ENCODE measurements at places on chromosomes 6 and 20.
A peak's percentile ranks its signal among the peaks of the same experiment; 100 is the strongest.

DNA sequence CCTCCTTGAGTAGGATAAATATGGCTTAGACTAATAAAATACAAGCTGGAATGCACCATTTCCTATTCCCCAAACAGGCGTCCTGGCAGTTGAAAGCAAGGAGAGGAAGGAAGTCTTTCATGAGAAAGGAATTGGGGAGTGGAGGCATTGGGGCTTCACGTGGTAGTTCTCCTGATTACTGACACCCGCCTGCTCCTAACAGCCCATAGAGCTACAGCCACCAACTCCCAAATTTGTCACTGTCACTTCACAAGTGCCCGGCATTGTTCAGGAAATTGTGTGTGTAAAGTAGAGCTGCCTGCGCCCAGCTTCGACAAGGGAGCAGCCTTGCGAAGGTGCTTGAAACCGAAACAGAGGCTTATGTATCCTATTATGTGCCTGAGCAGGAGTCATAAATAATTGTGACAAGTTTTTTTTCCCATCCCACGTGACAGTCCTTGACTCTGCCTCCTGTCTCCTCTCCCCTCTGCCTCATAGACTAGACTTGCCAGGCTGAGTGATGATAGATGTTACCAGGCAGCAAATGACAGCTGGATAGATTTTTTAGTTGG lies 301.7 kb upstream of the ZFP64 start:
- DNase-seq: no peak

DNA sequence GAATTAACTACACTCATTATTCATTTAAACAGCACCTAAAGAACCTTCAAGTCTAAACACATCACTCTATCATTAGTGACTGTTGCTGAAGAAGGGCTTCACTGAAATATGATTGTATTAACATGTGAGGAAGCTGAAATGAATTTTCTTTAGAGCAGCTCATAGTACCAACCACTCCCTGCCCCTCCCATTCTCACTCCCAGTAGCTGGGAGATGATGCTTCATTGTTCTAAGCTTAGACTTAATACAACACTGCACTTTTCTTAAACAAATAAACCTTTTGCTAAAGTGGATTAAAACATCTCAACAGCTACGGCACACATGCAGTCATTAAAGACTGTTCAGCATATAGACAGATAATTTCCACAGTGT lies 63.1 kb downstream of the ATXN1 start:
- DNase-seq: no peak

- no peak for DNase-seq
These were observed 117.5 kb downstream of the ZMYND8 start for GRCh38 chr20:47238780-47239718.

DNA sequence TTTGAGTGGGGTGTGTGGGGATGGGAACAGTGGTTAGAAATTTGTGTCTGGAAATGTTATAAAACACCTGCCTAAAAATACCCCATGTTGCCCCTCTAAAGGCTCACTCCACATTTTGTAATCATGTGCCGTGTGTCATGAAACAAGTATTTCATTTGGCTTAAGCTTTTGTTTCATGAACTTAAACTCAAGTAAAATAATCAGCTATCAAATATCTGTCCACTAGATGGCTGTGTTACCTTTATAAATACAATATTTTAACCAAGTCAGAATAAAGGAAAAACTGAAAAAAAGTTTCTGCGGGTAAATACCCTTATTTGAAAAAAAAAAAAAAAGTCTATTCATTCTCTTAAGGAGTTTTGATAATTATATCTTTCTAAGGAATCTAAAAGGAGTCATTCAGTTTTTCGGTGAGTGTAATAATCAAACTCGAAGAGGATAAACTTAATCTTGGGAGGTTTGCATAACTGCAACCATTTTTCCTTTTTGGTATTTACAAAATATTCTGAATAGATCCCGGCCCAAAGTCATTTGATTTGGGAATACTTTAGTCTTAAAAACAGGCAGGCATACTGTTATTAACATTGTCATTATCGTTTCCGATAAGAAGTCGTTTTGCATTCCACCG lies 29.9 kb upstream of the MTRF1L start:
- no peak for DNase-seq

DNA sequence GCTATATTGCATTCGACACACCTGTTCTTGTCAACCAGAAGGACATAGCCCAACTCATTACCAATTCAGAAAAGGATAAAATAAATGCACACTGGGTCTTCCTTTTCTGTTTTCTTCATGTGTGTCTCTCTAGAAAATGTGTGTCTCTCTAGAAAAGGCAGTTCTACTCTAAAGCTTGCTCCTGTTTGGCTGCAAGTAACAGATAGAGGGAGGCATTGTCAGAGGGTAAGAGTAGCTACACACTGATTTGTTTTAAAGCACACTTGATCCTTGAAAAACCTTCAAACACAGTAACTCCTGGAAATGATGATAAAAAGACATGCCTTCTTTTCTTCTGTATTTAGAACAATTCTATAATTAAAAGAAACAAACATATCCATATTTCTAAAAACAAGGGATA lies 21.3 kb downstream of the GRM1 start:
- DNase-seq: no peak

GRCh38 chr6:106972500-106972899 lies 2.0 kb downstream of the CD24 start:
- no peak for DNase-seq

GRCh38 chr20:60868316-60868891 lies 383.7 kb upstream of the CDH4 start:
- no peak for DNase-seq

- DNase-seq: peak; percentile 84
These were observed at the start of gene OGFRL1 for GRCh38 chr6:71288228-71289038. OGFRL1 (plus strand) TSS chr6:71288811; CDS start chr6:71288937, 126 bp downstream.

DNA sequence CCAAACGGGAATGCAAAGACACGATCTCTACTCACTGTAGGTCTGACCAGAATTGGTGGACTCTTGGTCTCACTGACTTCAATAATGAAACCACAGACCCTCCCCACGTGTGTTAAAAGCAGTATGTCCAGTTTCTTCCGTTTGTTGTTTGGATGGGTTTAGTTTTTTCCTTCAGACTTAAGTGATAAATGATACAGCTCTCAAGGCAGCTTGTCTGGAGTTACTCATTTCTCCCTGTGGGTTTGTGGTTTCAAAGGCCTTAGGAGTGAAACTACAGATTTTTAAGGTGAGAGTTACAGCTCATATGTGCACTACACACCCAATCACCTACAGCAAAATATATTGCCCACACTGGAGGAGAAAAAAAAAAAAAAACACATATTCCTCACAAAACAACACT lies 86.7 kb upstream of the STMND1 start:
- no peak for DNase-seq

- DNase-seq: no peak
These were observed 53.6 kb downstream of the CDC40 start for GRCh38 chr6:110233770-110234374.

DNA sequence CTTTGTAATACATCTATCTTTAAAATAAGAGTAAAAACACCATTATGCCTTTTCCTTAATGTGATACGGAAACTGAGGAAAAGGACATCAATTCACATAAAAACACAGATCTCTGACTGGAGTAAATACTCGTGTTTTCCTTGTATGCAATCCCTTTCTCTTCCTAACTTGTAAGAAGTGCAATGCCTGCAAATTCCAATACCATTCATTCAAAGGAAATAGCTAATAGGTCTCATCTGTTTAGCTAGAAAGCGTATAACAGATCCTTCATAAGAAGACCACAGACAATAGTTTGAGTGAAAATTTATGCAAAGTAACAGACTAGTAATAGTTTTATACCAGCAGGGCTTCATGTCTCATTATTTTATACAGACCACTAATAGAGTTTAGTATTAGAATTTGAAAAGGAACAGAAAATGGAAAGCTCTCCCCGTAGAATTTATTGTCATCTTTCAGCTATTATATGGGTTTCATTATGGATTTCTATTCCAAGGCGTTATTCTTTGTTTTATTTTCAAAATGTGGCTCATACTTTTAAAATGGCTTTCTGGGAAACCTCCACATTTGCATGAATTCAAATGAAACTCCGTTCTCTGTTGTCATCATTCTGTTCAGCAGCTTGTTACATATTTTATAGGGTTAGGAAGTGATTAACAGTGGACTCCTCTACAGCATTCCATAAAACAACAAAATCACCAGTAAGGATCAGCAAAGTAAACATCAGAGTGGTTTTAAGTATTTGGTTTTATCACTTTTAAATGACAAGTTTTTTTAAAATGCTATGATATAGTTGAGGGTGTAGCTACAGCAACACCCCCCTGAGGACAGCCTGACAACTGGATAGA lies 186.7 kb downstream of the BTBD9 start:
- DNase-seq: no peak

DNA sequence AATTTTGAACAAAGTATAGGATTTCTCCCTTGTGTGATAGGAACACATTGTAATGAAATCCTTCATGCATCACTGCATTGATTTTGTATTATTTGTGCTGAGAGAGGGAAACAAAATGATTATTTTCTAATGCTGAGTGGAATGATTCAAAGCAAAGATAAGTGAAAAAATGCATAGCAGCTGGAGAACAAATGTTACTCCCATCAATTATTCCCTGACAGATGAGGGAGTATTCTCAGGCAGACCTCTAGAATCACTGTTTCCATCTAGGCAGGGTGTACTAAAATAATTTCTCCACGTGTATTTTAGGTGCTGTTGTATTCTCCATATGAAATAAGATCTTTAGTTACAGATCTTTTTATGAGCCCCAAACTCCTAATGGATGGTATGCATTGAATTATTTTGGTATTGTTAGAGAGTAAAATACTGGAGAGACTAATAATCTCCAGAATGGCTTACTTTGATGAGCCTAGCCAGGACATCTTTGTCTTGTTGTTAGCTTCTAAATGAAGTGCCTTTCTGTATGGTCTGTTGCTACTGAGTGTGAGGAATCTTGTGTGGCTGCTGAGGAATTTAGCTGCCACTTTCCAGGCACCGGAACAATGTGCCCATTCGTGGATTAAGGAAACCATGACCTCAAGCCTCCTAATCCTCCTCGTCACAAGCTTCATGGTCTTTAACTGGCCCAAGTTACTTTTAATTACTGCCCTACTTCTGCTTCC lies 39.6 kb downstream of the RNF217 start:
- DNase-seq: no peak

DNA sequence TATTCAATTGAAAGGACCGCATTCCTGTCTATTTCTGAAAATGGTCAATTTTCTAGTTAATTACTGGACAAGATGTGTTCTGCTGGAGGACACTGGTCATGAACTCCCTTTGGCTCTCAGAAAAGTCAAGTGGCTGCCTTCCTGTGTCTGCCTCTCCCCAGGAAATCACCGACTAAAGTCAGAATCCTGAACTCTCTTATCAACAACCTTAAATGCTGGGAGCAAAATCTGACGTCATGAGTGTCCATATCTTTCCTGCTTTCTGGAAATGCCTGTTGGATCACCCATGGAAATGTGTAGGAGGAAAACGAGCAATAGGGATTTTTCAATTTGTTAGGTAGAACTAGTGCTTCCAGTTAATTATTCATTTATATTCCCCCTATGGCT lies 53.5 kb upstream of the PLCB1 start:
- DNase-seq: no peak

GRCh38 chr6:155710704-155711103 lies 255.1 kb upstream of the NOX3 start:
- DNase-seq: no peak

DNA sequence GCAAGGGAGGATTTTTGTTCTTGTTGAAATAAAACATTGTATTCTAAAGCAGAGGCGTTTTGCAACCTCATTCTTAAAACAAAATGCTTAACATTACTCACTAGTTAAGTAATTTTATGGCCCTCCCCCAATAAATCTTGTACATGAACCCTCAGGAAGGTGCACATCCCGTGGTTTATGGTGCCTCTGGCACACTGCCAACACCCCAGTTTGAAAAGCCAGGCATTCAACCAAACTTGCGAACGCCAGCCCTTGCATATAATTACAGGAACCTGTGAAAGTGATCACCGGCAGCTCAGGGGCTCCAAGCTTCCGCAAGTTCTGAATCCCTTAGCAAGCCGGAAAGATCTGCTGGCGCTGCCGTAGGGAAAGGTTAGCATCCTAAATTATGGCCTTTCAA lies 1109.0 kb upstream of the FLRT3 start:
- no peak for DNase-seq

DNA sequence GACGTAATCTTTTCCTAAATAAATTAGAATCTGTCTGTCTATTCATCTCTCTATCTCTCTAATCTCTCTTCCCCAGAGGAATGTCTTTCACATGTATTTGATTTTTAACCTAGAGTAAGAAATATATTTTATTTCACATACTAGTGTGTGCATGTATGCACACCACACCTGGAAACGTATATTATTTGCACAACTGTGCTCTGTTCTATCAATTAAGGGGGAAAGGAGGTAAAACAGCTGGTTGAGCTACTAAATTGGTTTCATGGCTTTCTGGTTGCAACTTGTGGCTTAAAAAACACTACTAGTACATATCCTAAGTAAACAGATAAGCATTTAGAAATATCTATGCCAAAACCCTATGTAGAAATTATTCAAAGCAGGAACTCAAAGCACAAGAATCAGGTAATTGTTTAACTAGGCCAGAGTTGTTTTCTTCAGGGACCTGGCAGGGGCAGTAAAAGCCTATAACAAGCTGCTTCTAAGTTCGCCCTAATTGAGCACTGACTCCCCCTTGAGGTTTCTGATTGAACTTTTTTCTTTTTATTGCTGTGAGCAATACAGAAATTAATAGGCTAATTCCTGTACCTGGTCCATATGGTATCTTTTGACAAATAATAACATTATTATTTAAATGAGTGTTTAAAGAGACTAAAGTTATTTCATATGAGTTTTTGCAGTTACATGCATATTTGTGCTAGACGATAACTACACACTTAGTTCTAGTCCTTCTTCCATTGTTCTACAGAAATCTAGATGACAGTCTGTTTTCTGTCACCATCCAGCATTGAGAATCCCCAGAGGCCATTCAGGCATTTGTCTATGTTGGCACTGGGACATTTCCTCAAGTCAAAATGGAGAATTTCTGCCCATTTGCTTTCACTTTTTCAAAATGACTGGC lies 88.6 kb downstream of the MCHR2 start:
- DNase-seq: no peak

DNA sequence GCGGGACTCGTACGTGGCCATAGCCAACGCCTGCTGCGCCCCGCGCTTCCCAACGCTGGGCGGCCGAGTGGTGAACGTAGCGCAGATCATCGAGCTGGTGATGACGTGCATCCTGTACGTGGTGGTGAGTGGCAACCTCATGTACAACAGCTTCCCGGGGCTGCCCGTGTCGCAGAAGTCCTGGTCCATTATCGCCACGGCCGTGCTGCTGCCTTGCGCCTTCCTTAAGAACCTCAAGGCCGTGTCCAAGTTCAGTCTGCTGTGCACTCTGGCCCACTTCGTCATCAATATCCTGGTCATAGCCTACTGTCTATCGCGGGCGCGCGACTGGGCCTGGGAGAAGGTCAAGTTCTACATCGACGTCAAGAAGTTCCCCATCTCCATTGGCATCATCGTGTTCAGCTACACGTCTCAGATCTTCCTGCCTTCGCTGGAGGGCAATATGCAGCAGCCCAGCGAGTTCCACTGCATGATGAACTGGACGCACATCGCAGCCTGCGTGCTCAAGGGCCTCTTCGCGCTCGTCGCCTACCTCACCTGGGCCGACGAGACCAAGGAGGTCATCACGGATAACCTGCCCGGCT lies 3.4 kb downstream of the SLC32A1 start:
- DNase-seq: no peak

GRCh38 chr20:50077818-50078601 lies 34.9 kb downstream of the UBE2V1 start:
- no peak for DNase-seq

- DNase-seq: no peak
These were observed 6.1 kb downstream of the KLHL31 start for GRCh38 chr6:53659458-53659857.
